ENCODE measurements at places on chromosomes 3 and 15.

- no peak for ATAC-seq
These were observed 49.5 kb downstream of the CYP11A1 start for GRCh38 chr15:74317820-74318375.

- ATAC-seq, result no peak
These were observed 137.0 kb upstream of the C2CD4B start for GRCh38 chr15:62301993-62302675.

GRCh38 chr15:67135494-67135893, 70.1 kb downstream of the SMAD3 start:
- ATAC-seq, result no peak

GRCh38 chr3:170055209-170055608, 17.4 kb downstream of the GPR160 start:
- peak; percentile 81 for ATAC-seq

GRCh38 chr15:97909291-97909891, 51.1 kb upstream of the ARRDC4 start:
- ATAC-seq, result peak; percentile 67

DNA sequence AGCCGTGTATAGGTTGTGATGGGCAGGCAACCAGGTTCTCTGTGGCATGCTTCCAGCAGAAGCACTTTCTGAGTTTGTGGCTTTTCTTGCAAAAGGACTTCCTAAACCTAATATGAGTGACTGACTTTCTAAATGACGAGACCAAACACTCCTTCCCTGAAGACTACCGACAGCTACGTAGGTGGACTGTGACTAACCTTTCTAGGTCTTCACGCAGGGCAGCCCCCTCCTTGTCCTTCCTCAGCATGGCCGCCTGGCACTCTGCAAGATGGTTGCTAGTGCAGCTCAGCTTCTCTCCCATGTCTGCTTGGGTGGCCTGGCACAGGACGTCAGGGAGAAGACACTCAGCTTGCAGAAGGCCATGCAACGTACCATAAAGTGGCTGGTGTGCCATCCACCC, 20.9 kb downstream of the CXCR6 start:
- ATAC-seq, result peak; percentile 87

DNA sequence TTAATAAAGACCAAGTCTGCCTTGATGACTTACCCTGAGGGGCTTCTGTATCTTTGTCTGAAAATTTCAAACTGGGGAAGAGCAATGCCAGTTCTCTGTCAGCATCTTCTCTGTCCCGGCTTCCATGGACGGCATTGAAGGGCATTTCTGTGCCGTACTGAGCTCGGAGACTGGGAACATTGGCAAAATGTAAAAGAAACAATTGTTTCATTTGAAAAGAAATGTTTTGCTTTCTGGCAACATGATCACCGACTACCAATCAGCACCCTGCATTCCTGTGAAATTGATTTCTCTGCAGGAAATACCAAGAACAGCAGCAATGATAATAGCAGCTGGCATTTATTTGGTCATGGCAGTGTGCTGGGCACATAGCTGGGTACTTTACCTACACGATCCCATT, 26.2 kb downstream of the NME9 start:
- ATAC-seq, result no peak

DNA sequence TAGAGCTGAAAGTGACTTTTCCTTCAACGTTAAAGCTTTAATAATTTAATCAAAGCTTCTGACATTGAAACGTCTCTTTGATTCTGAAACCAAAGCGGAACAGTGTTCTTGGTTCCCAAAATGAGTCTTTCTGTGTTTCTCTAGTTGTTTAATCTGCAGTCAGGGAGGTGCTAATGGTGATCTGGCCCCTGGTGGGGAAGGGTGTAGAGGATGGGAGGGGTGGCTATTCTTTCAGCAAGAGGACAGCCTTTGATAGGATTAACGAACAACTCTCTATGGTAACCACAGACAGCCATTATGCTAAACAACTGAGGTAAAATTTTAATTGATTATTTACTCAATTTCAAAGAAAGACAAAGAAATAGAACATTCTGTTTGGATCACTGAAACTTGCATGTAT, 79.9 kb upstream of the CADPS start:
- ATAC-seq, result no peak

GRCh38 chr3:126493739-126494138, 18.0 kb upstream of the ZXDC start:
- no peak for ATAC-seq

- ATAC-seq, result no peak
These were observed 24.0 kb downstream of the ABI3BP start for GRCh38 chr3:100968932-100969906.

DNA sequence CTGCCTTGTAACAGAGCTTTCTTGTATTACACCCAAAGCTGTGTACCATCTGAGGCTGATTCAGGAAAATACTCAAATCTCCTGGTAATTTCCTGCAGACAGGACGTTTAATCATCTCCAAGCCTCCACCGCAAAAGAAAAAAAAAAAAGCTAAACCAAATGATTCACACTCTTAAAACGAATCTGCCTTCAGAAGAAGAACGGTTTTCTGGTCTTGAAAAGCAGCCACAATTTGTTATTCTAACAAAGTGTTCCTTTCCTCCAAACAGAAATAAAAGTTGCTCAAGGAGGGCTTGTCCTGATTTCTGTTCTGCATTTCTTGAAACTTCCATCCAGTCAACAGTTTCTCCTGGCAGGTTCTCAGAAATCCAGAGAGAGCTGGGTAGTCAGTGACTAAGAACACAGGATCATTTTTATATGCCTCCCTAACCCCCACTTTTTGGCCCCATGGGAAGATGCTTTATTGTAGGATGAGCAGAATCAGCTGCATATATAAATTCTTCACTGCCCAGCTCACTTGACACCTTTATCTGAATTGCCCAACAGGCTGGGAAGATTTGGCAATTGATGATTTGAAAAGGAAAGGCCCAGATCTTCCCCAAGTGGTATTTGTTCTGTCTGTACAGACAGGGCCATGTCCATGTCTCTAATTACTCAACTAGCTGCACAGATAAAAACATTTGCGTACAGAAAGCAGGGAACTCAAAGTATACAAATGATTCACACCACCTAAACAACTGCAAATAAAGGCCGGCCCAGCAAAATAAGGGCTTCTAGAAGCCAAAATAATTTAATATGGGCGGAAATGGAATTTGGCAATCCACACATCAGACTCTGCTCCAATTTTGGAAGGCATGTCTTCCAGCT, 41.0 kb upstream of the PRICKLE2 start:
- no peak for ATAC-seq

GRCh38 chr3:17399586-17399985, 342.8 kb downstream of the TBC1D5 start:
- no peak for ATAC-seq

DNA sequence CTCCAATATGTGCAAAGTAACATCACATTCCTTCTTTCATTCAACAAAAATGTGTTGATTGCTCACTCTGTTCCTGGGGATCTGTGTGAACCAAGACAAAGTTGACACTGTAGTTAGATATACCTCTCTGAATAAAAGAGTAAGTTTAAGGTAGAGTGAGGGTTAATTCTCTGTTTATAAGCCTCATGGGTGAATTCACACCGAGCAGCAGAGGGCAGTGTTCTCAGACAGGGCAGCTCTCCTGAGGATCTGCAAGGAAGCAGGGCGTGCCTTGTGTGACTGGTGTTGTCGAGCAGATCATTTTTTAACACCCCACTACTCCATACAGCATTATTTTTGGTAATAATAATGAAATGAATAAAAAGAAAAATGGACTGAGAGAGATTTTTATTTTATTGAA, 34.4 kb downstream of the PAQR9 start:
- ATAC-seq, result peak; percentile 62

- no peak for ATAC-seq
These were observed 42.3 kb upstream of the CORO2B start for GRCh38 chr15:68536331-68537095.

- ATAC-seq, result peak; percentile 75
These were observed 17.6 kb upstream of the EPHB3 start for GRCh38 chr3:184543843-184544512.

- ATAC-seq, result no peak
These were observed 72.4 kb downstream of the CRYGS start for GRCh38 chr3:186471771-186472170.

DNA sequence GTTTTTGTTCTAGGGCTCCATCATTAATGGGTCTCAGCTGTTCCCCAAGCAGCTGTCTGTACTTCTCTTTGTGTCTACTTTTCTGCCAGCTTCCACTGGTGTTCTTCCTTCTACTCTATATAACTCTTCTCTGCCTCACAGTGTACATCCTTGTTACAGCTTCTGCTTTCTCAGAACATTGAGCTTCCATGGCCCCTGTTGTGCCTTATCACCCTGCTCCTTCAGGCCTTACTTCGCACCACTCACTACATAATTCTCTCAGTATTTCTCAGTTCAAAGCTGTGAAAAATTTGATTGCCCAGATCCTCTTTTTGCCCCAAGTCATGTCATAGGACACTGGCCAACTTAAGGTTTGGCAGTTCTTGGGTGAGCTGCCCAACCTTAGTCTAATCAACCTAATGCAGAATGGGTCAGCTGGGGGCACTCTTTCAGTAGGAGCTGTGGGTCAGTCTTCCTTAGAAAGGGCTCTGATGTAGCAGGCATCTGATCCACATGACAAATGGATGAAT, 28.9 kb downstream of the CSTA start:
- no peak for ATAC-seq

- peak; percentile 81 for ATAC-seq
These were observed 111.4 kb downstream of the DLG1 start for GRCh38 chr3:197186887-197187588.

DNA sequence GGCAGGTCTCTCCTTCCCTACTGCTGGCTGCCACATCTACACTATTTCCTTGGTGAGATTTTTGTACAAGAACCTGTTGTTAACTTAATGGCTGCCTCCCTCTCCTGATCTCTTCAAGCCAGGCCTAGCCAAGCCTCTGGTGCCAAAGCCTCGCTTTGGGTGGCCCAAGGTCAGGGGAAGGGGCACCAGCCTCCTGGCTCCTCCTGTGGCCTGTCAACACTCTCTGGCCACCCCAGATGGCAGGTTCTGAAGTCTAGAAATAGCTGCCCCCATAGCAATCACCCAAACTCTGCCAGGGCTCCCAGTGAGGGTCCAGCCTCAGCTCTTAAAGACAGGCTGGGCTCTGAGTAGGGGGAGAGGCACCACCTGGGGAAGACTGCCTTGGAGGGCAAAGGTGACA, 5.0 kb downstream of the IFRD2 start:
- no peak for ATAC-seq

GRCh38 chr15:95326431-95327182, 1003.9 kb upstream of the NR2F2 start:
- no peak for ATAC-seq

DNA sequence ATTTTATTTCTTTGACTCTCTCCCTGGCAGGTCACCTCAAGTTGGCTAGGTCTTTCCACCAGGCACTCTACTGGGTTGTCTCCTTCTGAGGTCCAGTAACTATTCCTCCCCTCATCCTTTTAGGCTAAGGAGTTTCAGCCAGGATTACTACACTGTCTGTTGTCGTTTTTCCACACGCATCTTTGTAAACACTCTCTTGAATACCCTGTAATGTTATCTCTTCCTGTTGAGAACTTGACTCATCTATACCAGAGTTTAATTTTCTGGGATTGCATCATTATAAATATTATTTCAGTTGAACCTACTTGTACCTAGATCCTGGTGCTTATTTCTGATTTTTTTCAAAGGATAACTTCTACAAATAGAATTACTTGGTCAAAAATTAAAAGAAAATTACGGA, 138.3 kb downstream of the SQOR start:
- ATAC-seq, result no peak

GRCh38 chr15:70617911-70618287, 145.5 kb downstream of the UACA start:
- no peak for ATAC-seq

DNA sequence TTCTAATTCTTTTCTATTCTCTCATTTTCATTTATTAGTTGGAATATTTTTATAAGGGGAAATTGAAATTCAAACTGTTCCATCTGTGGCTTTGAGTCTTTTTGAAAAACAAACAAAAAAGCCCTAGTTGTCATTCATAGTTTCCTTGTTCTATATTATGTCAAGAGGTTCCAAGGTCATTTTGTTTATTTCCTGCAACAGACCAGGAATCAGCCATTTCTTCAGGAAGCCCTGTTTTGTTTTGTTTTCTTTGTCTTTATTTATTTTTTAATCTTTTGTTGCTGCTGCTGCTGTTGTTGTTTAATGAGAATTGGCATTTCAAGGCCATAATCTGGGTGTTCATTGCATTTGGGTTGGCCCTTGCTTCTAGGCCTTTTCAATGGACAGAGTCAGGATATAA, 14.8 kb downstream of the LNP1 start:
- ATAC-seq, result no peak

Measured in activated T-helper 17 cell treated with anti-CD3 and anti-CD28 coated beads, Interleukin-2, amount 50 U/mL, for 72 hours (primary cell).